Neural progenitor cell (in vitro differentiated cells): ENCODE measurements at places on chromosomes 7 and 10. TPM values are rescaled to one million over a fixed set of nuclear protein-coding genes. Genes with fewer than 3 reads are reported as not detected.

- no peak for DNase-seq
These were observed 420.8 kb downstream of the PHF14 start for GRCh38 chr7:11394438-11394837.

- peak; percentile 42 for DNase-seq
These were observed 901 bp upstream of the CCNY start for GRCh38 chr10:35335133-35336083.

The PRKG1 gene
- 22.7 and 26.4 TPM in 2 replicates for total RNA-seq

DNA sequence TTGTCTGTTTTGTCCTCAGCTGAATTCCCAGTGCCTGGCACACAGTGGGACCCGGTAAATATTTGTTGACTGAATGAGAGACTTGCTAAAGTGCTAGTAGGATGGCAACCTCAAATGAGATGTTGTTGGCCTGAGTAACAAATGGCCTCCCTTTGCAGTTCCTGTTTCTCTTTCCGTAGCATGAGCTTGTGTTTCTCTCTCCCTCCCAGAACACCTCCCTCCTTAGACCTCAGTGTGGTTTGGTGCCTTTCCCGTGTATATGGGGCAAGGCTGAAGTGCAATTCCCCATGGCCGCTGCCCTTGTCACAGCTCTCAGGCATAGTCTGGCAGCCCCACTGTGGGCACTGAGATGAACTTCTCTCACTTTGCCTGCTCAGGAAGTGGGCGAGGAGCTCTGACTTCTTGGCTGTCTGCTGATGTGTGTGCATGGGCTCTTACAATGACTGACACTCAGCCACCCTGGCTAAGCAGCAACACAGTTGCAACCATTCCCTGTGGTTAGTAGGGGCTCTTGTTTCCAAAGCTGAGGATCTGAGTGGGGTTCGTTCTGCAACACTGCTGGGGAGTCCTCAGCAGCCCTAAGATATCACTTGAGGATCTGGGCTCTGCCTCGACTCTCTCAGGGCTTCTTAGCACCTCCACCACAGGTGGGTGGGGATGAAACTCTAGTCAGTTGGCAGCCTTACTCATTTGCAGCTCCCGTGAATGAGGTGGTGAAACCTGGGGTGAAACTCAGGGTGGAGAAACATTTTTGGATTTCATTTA, 136.1 kb downstream of the ICA1 start:
- DNase-seq, result no peak

The PDE6C gene
- total RNA-seq, result not detected in 2 replicates

- DNase-seq, result no peak
These were observed 294.9 kb downstream of the IPMK start for GRCh38 chr10:57972783-57973182.

- DNase-seq, result no peak
These were observed 96.3 kb downstream of the OAT start for GRCh38 chr10:124322191-124322980.

DNA sequence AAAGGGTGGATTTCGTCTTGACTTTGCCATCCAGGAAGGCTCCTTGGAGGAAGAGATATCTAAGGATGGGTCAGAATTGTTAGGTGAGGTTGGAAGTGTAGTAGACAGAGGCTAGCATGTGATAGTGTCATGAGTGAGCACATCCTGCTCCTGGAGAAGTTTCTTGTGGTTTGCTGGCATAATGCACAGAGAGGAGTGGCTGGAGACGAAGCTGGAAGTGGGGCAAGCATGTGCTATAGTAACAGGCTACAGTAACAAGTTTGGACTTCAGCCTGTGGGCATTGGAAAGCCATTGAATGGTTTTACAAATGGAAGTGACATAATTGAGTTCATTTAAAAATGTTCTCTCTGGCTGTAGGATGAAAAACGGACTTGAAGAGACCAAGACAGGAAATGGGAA, 175.6 kb upstream of the VWC2 start:
- no peak for DNase-seq

- no peak for DNase-seq
These were observed 29.1 kb upstream of the MKLN1 start for GRCh38 chr7:131298608-131298992.

GRCh38 chr7:7424151-7424873, 111.4 kb downstream of the COL28A1 start:
- peak; percentile 80 for DNase-seq

DNA sequence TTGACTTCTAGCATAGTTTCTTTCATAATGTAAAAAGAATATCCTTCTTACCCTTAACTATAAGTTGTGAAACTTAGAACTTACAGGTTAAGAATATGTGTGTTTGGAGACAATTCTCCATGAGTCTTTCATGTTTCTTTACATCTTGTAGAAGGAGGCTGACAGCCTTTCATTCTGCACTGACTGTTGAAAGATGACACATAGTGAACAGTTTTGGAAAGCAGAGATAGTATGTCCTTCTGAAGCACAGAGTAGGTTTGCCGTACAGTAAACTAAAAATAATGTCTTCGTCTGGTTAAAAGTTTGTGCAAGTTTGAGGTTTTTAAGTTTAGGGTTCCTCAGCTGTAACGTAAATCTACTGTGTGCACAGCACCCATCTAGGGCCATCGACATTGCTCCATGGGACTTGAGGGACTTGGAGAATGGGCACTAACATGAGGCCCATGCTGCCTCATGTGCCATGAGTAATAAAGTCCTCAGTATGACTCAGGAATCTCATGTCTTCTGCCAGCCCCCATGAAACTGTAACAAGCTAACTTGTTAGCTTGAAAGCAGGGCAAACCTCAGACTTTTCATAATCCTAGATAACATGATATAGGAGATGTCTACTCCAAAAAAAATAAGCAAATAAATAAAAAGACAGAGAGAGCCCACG, 24.5 kb upstream of the ELAPOR2 start:
- DNase-seq, result no peak

The C7orf33 gene
- not detected in 2 replicates for total RNA-seq

- no peak for DNase-seq
These were observed 51.2 kb downstream of the DPCD start for GRCh38 chr10:101639141-101639900.

DNA sequence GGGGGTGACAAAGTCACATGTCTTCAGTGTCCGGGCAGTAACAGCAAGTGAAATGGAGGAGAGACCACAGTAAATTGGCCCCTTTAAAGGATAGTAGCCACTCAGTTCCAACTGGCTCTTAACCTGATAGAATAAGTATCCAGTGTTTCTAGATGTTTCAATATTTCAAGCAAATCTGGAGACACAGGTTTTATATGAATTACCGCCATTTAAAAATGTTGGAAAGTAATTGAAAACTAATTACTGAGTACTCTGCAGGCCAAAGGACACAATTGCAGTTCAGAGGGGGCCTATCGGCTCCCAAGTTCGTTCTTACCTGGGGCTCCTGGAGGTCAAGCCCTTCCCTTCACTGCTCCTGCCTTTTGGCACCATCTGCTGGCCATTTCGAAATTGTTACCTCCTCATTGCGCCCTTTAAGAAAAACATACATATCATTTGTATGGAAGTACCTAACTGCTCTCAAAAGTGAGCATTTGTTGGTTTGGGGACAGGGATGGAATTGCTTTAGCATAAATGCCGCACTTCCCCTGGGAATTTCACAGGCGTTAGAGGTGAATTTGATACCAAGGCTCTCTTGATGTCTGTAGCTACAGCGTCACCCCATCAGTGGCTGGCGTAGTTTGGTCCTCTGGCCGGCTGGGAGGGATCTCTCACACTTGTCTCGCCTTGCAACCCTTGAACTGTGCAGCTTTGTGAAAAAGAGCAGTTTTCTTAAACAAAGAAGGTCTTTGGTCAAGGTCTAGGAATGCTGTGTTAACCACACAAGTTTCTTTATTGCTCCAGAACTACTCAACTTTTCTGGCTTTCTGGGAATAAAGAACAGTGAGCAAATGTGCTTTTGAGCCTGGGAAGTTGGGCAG, 220.0 kb downstream of the ARHGAP21 start:
- peak; percentile 56 for DNase-seq

GRCh38 chr10:4526311-4526731, 299.7 kb upstream of the AKR1E2 start:
- no peak for DNase-seq

GRCh38 chr10:119251315-119251708, 43.9 kb downstream of the GRK5 start:
- no peak for DNase-seq

The HECW1 gene
- 0.11 and 0.28 TPM in 2 replicates for total RNA-seq

DNA sequence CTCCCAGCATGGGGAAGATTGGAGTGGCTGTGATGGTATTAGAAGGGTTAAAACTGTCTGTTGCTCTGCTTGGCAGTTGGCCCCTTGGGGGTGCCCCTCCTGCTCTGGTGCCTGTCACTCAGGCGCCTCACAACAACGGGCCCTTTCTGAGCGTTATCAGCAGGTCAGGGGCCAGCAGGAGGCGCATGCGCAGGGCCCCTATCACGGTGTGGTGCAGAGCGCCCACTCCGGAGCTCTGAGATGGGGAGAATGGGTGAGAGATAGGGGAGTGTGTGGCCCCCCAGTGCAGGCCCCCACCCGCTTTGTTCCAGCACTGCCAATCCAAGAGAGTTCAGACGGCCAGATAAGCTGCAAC, 24.8 kb downstream of the GBX1 start:
- peak; percentile 44 for DNase-seq

DNA sequence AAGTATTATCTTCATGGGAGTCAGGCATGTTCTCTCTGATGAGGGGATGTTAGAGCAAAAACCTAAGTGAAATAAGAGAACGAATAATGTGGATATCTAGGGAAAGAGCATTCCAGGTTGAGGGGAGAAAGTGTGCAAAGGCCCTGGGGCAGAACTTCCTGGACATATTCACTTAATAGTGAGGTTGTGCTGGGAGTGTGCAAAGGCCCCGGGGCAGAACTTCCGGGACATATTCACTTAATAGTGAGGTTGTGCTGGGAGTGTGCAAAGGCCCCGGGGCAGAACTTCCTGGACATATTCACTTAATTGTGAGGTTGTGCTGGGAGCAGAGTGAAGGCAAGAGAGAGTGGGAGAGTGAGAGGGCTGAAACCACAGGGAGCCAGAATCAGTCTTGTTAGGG, 11.8 kb downstream of the PON1 start:
- no peak for DNase-seq

The PAX4 gene
- not detected in 2 replicates for total RNA-seq

DNA sequence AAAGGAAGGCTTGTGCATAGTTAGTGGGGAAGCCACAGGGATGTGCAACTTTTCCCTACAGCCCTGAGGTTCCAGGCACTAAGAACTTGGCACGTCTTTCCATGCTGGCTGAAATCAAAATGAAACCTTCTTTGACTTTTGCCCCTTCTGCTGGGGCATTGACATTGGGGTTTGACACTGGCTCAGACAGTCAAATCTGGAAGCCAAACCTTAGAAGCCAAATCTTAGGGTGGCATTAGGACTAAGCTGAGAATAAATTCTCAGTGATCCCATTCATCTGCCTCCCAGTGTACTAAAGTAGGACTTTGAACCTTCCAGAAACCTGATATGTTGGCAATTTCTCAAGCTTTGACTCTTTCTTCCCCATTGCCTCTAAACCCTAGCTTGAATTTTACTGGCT, 31.3 kb upstream of the INSYN2A start:
- no peak for DNase-seq

The ELMO1 gene
- 22.0 and 27.0 TPM in 2 replicates for total RNA-seq

DNA sequence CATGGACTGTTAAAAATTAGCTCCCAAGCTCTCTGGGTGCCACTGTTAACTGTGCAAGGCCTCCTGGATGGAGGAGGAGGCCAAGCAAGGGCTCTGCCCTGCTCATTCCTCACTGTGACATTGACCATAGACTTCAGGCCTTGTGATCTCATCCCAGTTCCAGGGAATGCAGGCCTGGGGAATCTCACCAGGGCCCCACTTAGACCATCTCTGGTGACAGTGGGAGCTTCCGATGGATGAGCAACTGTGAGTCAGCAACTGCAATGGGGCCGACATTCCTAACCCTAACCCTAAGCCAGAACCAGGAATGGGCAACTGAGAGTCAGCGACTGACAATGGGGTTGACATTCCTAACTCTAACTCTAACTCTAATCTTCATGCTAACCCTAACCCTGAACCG, 50.4 kb upstream of the MSMB start:
- no peak for DNase-seq

DNA sequence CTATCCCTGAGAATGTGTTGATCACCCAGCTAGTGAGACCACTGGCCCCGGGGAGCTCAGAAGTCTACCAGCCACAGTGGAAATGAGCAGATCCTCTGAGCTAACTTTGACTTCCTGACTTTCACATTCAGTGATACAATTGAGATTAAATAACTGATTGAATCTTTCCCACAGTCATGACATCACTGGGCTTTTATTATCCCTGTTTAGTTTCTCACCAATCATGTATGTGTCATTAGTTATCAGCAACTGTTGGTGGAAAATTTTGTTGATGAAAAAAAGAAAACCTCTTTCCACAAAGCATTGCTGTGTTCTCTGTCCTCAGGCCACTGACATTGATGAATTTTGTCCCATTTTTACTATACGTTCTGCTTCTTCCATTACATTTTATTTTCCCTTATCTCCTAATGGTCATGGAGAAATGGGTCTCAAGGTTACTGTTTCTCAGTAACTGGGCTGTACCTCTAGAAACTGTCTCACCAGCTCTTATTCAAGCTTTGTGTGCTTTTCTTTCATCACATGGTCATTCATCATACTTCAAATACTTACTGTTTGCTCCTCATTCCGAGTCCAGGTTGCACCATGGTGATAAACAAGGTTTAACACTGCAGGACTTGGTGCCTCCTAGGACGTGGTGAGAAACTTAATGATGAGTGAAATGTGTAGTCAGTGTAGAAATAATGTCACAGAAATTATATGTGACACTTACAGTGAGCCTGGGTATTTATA, 304.7 kb downstream of the CDK14 start:
- no peak for DNase-seq

The TMEM270 gene
- total RNA-seq, result not detected in 2 replicates

The SP8 gene
- total RNA-seq, result 19.8 and 60.7 TPM in 2 replicates

The STAMBPL1 gene
- 1.6 and 1.9 TPM in 2 replicates for total RNA-seq

The HOXA6 gene
- total RNA-seq, result not detected in 2 replicates

- DNase-seq, result peak; percentile 28
These were observed 214.1 kb downstream of the TFEC start for GRCh38 chr7:115816318-115816974.

DNA sequence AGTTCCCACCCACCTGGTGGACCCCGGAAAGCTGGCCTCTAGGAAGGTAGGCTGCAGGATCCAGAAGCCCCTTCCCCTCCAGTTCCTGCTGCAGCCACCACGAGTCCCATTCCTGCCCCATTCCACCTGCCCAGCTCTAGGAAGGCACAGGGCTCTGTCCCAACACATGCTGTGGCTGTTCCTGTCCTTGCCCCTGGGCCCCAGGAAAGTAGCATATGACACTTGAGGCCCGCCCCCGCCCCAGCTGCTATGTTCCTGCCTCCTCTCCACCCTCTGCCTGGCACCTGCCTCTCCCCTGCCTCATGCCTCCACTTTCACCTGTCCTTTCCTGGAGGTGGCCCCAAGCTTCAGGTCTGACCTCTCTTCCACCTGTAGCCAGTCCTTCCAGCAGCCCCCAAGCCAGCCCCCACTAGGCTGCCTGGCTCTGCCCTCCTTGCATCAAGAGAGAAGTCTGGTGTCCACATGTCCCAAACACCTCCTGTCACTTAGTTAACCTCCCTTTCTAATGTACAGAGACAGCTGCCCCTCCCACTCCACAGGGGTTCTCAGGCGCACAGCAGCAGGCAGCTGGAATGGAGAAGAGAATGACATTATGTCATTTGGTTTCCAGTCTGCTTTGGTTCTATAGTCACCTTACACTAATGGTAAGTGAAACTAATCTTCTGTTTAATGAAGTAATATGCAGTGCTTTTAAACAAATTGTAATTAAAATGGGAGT, 22.7 kb downstream of the YKT6 start:
- DNase-seq, result peak; percentile 74
